ENCODE measurements at places on chromosomes 13 and 19.

DNA sequence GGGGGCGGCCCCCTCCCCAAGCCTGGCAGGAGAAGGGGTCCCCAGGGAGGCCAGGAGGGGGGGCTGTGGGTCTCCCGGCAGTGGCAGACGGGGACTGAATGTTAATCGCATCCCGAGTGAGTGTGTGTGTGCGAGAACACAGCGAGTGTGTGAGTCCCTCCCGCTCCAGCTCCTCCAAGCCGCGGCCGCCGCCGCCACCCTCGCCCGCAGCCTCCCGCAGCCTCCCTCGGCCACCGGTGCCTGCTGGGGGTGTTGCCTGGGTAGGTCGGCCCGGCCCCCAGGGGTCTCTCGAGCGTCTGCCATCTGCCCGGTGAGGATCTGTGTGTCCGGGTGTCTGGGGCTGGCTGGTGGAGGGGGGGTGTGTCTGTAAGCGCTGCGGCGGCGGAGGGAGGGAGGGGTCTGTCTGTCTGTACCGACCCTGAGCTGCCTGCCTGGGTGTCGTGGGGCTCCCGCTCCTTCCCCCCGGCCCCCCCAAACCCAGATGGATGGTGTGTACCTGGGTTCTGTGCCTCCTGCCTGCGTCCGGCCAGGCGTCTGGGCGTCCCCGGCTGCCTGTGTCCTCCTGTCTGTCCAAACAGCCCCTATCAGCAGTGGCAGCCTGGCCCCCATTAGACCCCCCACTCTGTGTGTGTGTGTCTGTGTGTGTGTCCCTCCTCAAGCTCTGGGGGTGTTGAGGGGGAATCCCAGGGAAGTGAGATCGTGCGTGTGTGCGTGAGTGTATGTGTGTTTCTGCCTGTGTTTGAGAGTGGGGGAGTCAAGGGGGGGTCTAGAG is at the start of gene GRIN2D:
Gene GRIN2D, plus strand, starts transcription at position 110 of the 772 bp plus-strand sequence. CDS start 4,725 bp downstream, outside the sequence.
- no peak for DNase-seq

GRCh38 chr13:67283637-67284036 is 53.5 kb upstream of the PCDH9 start:
- no peak for DNase-seq

- DNase-seq: no peak
Observed at GRCh38 chr19:29690842-29691241, 24.2 kb downstream of the C19orf12 start.

GRCh38 chr13:51364404-51365008 is 25.0 kb downstream of the SERPINE3 start:
- DNase-seq: no peak

GRCh38 chr19:55247621-55248099 is 11.2 kb downstream of the PPP6R1 start:
- DNase-seq: no peak

GRCh38 chr19:44687888-44688287 is 11.1 kb upstream of the CEACAM16 start:
- DNase-seq: no peak

DNA sequence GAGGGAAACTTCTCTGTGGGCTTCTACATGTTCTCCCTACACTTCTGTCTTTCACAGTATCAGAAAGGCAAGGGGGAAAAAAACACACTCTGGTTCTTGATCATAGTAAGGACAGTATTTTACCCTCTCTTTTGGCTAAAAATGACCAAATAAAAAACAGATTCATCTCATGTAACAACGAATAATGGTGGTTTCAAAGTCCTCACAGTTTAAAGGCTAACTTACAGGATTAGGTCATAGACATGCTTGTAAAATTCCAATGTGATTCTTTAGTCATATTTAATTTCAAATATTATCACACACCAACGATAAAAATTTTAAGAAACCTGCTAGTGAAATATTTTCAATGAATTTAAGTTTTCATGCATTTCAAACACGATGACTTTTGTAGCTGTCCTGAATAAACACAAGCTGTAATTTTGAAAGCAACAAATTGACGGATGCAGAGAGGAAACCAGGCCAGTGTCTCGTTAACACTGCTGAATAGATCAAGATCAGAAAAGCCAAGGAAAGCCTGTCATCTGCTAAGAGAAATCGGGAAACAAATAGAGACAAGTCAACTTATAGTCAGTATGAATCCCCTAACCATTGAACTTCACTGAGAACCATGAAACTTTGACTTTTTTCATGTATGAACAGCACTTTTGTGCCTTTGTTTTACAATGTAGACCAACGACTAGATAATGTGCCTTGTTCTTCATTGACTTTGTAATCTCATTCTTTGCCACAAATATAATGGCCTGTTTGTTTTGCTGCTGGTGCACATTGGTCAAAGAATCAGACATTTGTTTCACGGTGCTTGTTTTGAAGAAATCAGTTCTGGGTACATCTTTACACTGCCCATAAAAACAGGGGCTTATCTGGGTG is 22.0 kb downstream of the MBNL2 start:
- DNase-seq: no peak
